ENCODE measurements at places on chromosomes 11 and 22. TPM values are rescaled to one million over a fixed set of nuclear protein-coding genes. Genes with fewer than 3 reads are reported as not detected.
A peak's percentile ranks its signal among the peaks of the same experiment; 100 is the strongest.

GRCh38 chr11:115765803-115766239 lies 261.6 kb upstream of the CADM1 start:
- DNase-seq: no peak

DNA sequence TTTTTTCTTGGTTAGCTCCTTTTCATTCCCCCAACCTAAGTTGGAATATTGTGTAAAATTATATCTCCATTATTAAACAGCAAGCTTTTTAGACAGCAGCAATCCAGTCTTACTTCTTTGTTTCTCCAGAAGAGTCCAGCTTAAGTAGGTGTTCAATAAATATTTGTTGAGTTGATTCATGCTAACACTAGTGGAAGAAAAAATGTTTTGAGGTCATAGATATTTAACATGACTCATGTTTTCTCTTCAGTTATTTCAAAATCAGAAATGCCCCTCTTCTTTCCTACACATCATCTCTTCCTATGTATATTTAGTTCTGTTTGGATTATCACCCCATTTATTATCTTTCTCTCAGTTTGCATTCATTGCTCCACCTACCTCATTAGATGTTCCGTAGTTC lies 20.3 kb downstream of the CCDC83 start:
- DNase-seq: no peak

DNA sequence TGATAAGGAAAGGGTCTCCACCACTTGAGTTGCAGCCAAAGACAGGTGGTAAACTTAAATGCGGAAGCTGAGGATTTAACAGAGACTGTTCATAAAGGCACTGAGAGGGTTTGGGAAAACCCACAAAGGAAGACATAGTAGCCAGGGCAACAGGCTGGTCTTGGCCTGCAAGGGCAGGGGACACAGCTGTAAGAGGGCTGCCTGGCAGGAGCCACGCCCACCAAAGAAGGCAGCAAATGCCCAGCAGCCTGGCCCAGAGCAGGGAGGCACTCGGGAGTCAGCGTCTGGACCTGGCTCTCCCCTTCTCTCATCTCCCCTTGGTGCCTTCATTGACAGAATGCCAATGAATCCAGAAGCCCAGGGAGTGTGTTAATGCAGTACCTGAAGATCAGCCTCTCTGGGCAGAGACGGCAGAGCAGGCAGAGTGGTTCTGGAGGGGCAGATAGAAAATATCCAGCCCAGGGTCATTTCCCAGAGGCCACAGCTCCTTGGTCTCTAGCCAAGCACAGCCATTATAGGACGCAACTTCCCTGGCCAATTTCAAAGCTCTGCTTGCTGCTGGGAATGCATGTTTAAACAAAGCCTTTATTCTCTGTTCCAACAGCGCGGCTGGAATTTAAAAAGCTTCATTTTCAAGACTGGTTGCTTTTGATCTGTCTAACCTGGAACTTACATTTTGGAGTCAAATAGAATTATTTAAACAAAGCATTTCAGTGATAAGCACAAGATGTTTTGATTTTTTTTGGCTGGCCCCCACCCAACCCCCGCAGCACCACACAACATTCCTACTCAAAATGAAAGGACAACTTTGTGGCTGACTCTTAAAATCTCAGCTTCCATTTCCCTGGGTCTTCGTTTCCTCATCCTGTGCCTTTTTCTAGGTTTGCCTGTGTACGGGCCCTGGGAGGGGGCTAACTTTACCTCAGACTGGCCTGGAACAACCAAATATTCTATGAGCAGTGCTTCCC lies 125.6 kb upstream of the LMO1 start:
- peak; percentile 39 for DNase-seq

- DNase-seq: no peak
Observed at GRCh38 chr22:32413719-32414118, 1.7 kb upstream of the RTCB start.

GRCh38 chr11:12239396-12239795 lies 129.0 kb downstream of the MICAL2 start:
- no peak for DNase-seq

DNA sequence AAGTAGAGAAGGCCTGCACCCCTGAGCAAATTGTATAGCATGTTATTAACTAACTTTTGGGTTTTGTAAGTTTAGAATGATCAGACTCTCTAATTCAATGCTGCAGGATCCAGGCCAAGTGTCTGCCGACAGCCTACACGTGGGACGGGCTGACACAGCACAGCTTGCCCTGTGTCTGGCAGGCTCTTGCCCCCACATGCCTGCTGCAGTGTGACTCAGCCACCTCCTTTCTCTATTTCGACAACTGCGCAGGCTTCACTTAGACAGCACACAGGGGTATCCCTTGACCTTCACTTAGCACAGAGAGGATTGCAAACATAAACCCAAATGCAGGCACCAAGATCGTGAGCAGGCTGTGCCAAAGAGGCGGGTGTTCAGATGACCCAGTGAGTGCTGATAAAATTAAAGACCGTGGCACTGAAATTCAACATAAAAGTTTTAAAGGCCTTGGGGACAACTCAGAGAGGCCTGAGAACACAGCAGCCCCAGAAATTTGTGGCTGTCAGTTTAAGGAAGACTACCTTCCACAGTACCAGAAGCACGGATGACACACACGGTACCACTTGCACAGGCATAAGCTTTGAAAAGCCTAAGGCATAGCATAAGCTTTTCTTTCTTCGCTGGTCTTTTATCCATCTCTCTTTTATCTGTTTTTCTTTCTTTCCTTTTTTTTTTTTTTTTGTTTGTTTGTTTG lies 37.8 kb downstream of the SCN3B start:
- DNase-seq: peak; percentile 96

DNA sequence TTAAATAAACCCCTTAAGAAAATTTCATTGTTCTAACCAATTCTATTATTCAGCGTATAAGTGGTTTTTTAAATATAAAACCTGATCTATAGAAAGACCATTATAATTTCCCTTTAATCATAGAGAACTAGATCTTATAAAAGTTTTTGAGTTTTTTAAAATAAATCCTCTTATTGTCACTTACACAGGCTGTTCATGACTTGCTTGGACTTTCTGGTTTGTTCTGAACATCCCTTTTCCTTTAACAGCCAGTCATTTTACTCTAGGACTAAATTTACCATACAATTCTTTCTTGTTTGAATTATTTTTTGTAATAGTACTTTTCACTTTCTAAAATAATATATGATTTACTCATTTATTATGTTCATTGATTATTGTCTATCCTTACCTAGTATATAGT lies 4.7 kb downstream of the NXPE2 start:
- DNase-seq: no peak

- peak; percentile 62 for DNase-seq
Observed at GRCh38 chr22:41247703-41248102, 7.0 kb upstream of the CHADL start.

DNA sequence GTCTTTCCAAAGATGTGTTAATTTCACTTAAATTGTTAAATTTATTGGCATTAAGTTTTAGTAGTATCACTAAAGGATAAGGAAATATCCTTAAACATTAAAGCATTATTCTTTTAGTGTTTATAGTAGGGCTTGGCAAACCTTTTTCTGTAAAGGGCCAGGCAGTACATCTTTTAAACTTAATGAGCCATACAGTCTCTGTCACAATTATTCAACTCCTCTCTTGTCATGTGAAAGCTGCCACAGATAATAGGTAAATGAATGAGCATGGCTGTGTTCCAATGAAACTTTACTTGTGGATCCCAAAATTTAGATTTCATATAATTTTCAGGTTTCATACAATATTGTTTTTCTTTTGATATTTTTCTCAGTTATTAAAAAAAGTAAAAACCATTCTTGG lies 268.2 kb upstream of the C11orf87 start:
- no peak for DNase-seq

- DNase-seq: no peak
Observed at GRCh38 chr22:22215659-22216449, 28.7 kb upstream of the VPREB1 start.

DNA sequence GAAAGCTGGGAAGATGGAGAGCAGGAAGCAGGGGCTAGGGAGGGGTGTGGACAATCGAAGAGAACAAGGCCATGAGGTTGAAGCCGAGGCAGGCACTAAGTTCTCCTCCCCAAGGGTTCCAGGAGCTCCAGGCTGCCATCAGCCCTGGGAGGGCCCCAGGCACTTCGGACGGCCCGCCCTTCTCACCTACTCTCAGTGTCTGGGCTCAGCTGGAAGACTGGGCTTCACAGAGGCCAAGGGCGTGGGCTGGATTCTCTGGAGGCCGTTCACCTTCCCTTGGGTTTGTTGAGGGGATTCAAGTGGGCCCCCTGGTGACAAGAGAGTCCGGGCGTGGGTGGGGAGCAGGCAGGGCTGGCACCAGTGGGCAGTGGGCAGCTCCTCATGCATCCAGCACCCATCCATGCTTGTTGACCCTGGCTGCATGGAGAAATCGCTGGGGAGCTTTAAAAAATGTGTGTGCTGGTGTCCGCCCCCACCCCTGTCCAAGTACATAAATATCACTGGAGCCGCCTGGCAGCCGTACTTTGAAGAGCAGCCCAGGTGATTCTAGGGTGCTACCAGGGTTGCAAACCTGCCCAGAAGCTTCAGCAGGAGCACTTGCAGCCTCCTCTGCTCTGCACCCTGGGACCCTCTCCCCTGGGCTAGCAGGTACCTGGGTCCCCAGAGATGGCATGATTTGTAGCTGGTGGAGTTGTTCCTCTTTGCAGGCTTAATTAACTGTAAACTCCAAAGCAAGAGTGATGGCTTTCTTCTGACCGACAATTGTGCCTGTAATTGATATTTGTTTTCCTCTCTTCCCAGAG lies 74.3 kb downstream of the RTL6 start:
- DNase-seq: no peak

- DNase-seq: no peak
Observed at GRCh38 chr22:30637701-30638114, 2.1 kb downstream of the SLC35E4 start.

- peak; percentile 22 for DNase-seq
Observed at GRCh38 chr11:119029340-119030028, 1.2 kb downstream of the SLC37A4 start.

GRCh38 chr11:3959015-3959902 lies 103.8 kb downstream of the STIM1 start:
- no peak for DNase-seq

DNA sequence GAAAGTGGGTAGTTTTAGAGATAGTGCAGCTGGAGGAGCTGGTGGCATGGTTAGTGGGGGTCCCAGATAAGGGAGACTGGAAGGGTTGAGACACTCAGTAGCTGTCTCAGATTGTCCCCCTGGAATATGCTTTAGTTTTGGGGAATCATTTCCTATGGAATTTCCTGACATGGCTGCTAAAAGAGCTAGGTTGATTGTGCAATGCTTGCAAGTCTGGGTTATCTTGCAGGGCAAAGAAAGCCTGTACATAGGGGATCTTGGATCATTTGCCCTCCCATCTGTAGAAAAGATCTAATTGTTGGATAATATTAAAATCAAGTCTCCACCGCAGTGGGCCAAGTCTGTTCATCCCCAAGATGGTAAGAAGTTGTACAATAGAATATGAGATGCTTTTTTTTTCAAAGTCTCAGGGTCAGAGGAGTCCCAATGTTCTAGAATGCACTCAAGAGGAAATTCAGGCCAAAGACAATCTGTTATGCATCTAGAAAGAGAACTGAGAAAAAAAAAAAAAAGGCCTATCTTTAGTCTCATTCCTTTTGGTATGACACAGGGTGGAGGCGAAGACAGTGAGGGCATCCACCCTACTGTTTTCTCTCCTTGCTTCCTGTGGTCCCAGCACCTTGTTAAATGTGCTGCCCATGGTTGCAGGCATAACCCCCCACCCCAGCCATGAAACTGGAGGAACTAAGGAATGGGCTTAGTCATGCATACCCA lies 20.2 kb downstream of the MS4A6E start:
- no peak for DNase-seq

GRCh38 chr22:37674951-37675929 lies at the start of gene LGALS1:
Gene LGALS1, plus strand, starts transcription at chr22:37675636. Its CDS starts 67 bp downstream, at chr22:37675703.
- DNase-seq: peak; percentile 94

- DNase-seq: no peak
Observed at GRCh38 chr22:36252754-36253522, at the start of gene APOL1. Gene APOL1, plus strand, starts transcription at chr22:36253133. Its CDS starts 1,823 bp downstream, at chr22:36254956.

DNA sequence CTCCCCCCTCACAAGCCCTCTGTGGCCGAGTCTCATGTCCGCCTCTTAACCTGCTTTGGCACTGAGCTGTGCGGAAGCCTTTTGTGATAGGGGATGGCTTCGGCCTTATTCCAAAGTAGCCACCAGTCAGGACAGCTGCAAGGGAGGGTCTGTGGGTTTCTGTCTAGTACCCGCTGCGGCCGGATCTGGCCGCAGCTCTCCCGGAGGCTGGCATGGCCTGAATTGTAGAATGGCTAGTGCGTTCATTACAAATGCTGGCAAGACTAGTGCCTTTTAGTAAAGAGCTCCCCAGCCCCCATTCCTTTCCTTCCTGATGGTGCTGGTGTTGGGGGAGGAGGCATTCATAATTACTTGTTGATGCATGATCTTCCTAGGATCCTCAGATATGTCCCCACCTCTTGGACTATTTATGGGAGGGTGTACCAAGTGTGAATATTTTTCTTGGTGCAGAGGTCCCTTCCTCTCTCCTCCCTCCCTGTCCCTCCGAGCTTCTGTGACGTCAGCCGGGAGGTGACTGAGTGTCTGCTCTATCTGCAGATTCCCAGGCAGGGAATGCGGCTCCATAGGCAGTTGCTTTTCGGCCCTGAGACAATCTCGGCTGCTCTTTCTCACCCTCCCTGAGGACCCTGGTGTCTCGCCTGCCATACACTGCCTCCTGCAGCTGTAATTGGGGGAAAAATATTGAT lies 108.7 kb upstream of the E2F8 start:
- no peak for DNase-seq

DNA sequence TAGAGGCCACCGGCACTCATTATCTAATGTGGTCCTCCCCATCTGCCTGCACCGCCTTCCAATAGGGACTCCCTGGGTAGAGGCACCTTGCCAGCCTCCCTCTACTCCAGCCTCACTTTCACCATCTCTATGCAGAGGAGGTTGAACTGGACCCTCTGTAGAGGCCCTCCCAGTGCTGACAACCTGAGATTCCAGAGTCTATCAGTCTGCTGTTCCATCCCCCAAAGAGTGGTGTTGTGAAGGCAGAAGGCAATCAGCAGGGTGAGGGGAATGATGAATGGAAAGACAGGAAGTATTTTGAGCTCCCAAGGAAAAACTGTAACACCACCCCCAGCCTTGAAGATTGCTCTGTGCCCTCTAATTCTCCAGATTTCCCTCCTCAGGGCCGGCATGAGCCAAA lies 77.9 kb downstream of the THAP12 start:
- no peak for DNase-seq

GRCh38 chr11:70528046-70528793 lies 129.9 kb downstream of the CTTN start:
- DNase-seq: no peak

- no peak for DNase-seq
Observed at GRCh38 chr22:44409211-44409973, 88.6 kb downstream of the RTL6 start.

MTCH2 gene
- total RNA-seq: 74.5 TPM

TRIM51 gene
- total RNA-seq: not detected

SNRPD3 gene
- total RNA-seq: 162 TPM

TMEM121B gene
- total RNA-seq: 1.4 TPM

KCNJ4 gene
- total RNA-seq: 0.28 TPM

MRGPRX3 gene
- not detected for total RNA-seq

PLEKHA7 gene
- 0.54 TPM for total RNA-seq

IFITM10 gene
- total RNA-seq: 33.0 TPM

ZNF215 gene
- total RNA-seq: 1.8 TPM

HIC2 gene
- total RNA-seq: 7.9 TPM

TIMM8B gene
- 78.9 TPM for total RNA-seq

RCN1 gene
- total RNA-seq: 56.1 TPM

Measured in adrenal gland (tissue), 19 donors.